ENCODE measurements at places on chromosomes 11 and 22.

DNA sequence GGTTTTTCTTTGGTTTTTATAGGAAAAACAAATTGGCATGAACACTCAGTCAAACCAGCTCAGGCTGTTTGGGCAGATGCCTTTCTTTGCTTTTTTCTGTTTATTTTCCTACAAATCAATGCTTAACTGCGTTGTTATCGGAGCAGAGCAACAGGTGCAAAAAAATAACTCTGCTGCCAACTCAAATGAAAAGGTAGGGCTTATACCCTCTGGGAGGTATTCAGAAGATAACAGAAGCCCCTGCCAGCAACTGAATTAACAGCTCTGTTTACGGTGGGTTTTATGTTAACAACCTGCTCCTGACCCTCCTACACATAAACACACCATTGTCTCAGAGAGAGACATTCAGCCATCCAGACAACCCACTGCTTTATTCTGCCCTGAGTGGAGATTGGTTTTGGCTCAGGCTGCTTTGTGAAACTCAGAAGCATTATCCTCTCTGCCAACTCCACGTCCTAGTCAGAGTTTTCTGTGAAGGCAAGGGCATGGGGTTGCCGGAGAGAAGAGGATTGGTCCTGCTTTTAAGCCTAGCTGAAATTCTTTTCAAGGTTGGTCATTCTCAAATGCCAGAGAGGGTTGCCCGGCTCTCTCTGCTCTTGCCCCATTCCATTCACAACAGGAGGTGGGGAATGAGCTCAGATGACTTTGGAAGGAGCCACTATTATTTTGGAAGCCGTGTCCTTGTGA is 11.4 kb downstream of the EHF start:
- DNase-seq: no peak

- peak; percentile 26 for DNase-seq
Observed at GRCh38 chr11:134275534-134276395, at the start of gene GLB1L3. Gene GLB1L3 (plus strand): TSS chr11:134276379. CDS start chr11:134276741, 362 bp downstream.

DNA sequence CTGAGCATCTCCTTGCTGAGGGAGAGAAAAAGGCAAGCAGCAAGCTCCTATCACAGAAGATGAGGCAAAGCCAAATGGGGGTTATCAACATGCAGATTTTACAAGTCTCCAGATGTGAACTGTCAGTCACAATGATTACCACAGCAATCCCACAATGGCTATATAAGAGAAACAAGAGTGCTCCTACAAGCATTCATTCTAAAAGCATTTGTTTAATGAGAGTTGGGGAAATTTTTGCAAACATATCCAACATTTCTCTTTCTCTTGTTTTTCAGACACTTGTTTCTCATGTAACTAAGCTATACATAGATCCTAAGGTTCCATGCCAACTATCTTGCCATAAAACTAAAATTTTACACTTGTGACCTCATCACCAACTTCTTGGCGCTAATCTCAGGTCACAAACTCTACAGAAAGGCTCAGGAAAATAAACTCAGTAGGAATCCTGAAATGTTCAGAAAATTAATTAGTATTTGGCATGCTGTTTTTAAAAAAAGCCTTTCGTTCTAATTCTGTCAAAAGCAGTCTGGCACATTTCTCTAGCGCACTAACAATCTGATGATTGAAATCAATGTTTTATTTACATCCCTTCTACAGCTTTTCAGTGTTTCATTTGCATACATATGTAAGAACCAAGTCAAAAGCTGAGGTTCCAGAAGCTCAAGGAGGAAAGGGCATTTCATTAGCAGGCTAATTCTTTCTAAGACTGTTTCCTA is 199.5 kb downstream of the TTC28 start:
- peak; percentile 22 for DNase-seq

DNA sequence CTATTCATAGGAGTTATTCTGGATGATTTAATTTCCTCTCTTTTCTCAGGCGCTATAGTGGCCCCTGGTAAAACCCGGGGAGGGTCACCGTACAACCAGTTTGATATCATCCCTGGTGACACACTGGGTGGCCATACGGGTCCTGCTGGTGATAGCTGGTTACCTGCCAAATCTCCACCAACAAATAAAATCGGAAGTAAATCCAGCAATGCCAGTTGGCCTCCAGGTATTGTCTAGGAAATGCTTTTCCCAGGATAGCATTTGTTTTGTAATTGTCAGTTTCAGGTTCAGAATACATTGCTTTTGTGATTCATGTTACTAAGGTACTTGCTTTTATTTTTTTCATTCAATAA is 35.6 kb upstream of the ADSL start:
- no peak for DNase-seq

DNA sequence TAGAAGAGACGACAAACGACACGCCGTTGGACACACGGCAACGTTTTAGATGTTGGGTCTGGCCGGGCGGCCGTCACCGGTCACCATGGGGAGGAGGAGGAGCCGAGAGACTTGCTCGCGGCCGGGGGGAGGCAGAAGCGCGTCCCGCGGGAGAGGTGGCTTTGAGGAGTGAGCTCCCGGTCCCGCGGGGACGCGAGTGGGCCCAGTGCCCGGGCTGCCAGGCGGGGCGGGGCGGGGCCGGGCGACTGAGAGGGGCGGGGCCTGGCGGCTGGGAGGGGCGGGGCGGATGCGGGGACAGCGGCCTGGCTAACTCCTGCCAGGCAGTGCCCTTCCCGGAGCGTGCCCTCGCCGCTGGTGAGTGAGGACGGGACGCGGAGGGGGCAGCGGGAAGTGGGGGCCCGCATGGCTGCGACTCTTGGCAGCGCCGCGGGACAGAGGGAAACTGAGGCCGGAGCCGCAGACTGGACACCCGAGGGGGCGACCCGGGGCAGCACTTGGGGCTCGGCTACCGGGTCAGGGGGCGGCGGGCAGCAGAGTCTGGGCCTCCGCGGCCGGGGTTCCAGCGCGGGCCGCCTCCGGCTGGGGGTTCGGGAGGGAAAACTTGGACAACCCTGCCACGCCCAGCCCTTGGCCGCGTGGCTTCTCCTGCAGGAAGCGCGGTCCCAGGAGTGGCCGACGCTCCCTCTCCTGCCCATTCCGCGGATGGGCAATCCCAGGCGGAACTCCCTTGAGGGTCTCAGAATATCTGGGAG is at the start of gene TSPO:
TSPO (plus strand) TSS at position 309 of the 752 bp plus-strand sequence. CDS start 7,680 bp downstream, outside the sequence.
- peak; percentile 69 for DNase-seq

GRCh38 chr11:33063326-33063881 is 24.0 kb downstream of the TCP11L1 start:
- DNase-seq: peak; percentile 59

DNA sequence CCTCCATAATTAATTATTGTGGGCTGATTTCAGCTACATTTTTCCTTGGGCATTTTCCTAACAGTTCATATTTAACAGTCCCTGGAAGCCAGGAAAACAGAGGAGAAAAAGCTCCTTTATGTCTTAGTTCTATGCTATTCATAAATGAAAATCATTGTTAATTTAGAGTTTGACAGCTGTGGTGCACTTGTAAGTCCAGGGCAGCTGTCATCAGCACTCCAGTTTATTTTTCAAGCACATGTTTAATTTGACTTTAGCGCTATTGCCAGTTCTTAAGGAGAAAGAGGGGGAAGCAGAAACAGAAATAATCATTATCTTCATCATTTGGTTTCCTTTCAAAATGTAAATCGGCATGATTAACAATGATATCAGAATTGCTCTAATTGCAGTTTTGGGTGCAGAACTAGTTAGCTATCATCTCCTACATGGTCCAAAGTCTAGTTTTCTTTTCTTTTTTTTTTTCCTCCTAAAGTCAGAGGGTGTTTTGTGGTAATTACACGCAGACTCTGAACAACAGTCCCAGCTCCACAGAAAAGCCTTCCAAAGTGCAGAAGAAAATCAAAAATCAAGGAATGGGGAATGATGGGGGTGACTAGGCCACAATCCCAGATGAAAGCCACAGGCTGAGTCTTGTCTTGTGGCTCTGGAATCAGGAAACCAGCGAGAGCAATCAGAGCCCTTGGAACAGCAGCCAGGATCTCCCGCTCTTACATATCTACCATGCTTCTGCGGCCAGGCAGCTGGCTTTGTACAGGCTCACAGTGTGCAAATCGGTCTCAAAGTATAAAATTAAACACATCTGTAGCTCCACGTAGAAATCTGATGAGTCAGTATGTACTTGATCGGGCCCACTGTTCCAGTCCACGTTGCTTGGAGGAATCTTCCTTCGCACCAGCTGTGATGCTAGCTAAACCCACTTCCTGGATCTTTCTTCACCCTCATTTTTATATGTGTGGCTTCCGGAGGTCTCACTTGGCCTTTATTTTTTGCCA is 91.9 kb downstream of the SPON1 start:
- peak; percentile 48 for DNase-seq

DNA sequence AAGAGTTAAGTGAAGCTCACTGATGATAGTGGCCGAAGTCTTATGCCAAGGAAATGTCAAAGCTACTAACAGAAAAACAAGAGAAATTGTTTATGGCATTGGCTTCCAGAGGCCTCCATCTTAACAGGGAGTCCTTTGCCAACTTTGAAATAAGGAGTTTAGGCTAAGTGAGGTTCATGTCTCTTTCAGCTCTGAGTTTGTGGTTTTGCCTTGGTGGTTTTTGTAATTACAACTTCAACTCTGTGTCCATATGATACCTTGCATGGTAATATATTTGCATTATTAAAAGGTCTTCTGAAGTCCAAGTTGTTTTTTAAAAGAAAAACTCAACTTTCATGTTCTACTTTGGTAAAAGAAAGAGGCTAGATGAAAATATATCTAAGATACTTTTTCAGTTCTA is 31.4 kb upstream of the ANO5 start:
- DNase-seq: no peak

DNA sequence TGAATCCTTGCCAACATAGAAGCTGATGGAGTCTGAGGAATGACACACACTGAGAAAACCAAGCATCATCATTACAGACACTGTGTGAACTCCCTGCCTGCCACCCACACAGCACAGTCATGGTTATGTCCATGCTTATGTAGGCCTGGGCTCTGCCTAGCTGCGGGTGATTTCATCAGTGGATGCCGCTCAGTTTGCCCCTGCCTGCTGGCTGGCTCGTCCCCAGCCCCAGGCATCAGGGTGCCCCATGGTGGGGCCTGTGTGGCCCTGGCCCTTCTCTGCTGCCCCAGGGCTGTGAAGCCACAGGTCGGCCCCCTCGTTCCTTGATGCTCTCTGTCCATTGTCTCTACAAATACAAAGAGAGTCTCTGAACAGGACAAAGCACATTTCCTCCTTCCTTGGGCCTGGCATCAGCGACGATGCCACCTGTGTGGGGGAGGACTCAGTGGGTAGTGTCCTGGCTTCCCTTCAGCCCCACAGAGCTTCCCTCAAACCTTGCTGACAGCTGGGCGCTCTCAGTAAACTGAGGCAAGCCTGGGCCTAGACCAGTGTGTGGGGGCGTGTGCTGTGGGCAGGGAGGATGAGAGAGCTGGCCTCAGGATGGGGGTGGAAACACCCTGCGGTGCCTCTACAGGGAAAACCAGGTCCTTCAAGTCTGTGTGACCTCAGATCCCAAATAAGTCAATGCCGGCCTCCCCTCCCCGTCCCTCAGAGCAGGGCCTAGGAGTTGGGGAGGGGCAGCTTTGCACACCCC is 20.0 kb upstream of the TUB start:
- peak; percentile 54 for DNase-seq

DNA sequence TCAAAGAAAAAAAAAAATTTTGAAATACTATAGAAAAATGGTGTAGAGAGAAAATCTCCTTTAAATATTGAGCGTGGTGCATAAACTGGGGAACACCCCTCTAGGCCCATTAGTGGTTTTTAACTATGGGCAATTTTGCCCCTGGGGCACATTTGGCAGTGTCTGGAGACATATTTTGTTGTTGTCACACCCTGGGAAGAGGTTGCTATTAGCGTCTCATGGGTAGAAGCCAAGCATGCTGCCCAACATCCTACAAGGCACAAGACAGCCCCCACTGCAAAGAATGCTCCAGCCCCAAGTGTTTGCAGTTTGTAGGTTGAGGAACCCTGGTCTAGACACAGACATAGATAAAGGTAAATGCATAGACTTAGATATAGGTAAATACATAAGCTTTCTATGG is 92.6 kb downstream of the KIAA1671 start:
- no peak for DNase-seq

- DNase-seq: peak; percentile 42
Observed at GRCh38 chr22:43136255-43136654, 6.9 kb downstream of the MCAT start.

DNA sequence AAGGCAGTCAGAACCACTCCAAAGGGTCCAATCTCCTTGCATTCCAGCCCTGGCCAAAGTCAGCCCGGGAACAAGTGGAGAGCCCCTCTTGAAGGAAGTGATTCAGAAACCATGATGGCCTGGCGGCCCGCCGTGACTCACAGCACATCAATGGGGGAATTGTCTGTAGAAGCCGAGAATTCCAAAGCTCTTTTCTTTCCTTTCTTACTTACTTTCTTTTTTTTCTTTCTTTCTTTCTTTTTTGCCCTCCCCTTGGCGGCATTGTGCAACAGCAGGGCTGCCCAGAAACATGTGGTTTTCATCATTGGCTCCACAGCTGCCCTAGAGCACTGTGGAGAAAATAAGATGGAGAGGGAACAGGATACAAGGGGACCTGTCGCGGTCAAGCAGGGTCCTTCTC is 140.2 kb upstream of the TIMP3 start:
- peak; percentile 94 for DNase-seq

DNA sequence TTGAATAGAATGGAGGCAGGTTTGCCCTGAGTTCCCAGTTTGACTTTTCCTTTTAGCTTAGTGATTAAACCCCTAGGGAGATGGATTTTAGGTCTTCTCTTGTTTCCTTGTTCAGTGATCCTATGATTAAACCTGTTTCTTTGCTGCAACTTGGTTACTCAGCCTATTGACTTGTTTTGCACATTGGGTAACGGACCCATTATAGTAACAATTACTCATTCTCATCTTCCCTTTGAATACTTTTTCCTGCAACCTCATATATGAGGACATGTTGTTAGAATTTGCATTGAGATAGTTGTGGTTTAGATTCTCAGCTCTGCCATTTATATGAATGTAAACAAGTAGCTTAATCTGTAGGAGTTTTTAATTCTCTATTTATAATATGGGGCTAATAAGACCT is 489.2 kb upstream of the CNTN5 start:
- no peak for DNase-seq

DNA sequence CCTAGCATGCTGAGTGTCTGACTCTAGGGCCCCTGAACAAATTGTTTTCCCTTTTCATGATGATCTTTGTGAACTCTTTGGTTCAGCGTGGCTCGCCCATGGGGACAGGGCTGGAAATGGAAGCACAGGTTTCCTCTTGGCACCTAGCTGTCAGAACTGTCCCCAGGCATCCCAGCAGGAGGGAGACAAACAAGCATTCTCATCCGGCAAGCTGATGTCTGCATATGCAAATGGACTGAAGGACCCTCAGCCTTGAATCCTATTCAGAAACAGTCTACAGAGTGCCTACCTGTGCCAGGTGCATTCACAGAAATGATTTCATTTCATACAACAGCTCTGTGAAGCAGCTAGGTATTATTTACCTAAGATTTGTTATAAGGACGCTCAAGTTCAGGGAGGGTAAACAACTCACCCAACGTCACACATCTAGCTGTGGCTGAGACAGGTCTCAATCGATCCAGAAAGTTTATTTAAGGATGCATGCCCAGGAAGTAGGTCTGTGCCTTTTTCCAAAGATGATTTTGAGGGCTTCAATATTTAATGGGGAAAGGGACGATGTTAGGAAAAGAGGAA is 176.4 kb downstream of the KIRREL3 start:
- no peak for DNase-seq

DNA sequence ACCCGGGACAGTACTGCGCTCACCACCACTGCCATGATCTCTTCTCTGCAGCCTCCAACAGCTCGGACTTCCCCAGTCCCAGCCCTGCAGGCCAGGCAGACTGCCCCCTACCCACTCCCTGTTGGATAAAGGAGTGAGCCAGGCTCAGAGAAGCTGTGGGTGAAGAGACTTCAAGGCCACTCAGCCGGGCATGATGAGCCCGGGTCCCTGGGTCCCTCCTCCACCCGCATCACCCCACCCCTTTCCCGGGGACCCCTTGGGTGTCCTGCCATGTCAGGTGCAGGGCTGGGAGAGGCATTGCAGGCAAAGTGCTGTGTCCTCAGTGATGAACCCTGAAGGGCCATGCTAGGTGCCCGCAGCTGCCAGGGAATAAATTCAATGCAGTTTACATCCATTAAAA is 14.5 kb downstream of the LSP1 start:
- DNase-seq: no peak
